NCI-H2081 (cell line): ENCODE measurements at places on chromosomes 12 and 14.

GRCh38 chr14:54572316-54572715, 5.4 kb downstream of the SAMD4A start:
- peak; percentile 28 for DNase-seq

DNA sequence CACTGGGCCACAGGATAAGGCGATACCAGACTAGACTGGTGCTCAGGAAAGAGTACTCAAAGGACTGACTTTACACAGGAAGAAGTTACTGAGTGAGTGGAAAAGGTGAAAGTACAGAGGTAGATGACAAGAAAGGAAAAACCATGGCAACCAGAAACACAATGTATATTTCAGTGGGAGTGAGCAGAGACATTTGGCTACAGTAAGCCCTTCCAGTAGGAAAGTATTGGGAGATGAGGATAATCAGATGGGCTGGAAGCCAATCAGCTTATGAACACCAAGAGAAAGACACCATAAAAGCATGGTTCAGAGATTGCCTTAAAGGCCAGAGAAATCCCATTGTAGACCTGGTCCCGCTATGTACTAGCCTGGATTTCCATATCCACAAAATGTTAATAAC, 51.6 kb downstream of the TMTC1 start:
- DNase-seq = no peak

DNA sequence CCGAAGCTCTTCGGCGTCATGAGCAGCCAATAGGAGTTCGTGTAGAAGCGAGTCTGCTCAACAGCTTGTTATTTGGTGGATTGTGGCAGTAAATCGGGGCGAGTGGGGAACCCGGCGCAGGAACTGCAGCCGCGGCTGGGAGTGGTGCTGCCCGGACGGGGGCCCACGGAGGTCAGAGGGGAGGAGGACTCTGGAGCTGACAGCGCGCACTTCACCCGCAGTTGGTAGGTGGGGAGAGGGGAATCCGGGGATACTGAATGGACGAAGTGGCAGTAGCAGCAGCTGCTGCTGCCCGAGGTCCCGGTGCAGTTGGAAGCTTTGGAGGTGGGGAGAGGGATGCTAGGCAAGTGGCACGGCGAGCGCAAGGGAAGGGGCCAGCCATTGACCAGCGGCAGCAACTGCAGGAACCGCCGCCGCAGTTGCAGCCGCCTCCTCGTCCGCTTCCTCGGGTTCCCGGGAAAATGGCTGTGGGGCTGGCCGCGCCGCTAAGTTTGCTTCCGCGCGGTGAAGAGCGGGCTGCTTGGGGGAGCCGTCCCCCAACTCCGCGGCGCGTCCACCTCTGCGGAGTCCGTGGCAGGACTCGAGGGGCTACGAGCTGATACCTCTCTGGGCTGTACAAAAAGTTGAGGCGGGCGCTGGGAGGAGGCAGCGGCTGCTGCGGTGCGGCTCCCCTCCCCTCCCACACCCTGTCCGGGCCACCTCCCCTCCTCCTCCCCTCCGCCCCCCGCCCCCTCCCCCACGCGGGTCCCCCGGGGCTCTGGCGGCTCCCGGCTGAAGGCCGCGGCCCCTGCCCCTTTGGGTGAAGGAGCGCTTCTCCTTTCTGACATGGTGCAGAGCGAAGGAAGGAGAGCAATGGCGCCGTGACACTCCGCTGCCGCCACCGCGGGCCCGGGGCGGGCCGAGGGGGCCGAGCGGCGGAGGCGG, at the start of gene ARID4A:
Gene ARID4A (plus strand): TSS at position 79 of the 924 bp plus-strand sequence. CDS start 1,300 bp downstream, outside the sequence.
- no peak for DNase-seq

DNA sequence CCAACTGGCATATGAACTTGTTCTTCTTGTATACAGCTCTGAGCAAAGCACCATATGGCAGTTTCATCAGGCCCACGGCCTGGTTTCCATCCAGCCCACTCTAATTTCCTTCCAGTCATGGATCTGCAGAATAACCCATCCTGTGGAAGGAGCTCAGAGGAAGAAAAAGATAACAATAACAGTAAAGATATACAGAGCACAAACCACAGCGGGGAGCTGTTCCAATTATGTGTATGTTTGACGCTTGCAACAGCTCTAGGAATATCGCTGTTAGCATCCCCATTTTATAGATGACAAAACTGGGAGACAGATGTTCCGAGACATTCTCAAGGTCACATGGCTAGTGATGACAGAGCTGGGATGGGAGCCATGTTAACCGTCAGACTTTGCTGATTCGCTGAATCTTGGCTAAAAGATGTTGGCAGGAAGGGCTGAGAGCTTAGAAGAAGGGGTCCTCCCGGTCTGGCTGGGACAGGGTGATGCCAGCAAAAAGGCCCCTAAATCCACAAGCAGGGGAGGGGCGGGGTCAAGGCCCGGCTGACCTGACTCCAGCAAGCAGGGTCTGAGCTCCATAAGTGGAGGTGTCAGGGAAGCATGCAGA, 34.4 kb upstream of the CIPC start:
- no peak for DNase-seq

GRCh38 chr12:83537428-83538053, 850.8 kb downstream of the TMTC2 start:
- no peak for DNase-seq

GRCh38 chr12:31832740-31833729, 104.2 kb upstream of the AMN1 start:
- no peak for DNase-seq

- no peak for DNase-seq
These were observed 13.2 kb downstream of the LALBA start for GRCh38 chr12:48556631-48557030.

DNA sequence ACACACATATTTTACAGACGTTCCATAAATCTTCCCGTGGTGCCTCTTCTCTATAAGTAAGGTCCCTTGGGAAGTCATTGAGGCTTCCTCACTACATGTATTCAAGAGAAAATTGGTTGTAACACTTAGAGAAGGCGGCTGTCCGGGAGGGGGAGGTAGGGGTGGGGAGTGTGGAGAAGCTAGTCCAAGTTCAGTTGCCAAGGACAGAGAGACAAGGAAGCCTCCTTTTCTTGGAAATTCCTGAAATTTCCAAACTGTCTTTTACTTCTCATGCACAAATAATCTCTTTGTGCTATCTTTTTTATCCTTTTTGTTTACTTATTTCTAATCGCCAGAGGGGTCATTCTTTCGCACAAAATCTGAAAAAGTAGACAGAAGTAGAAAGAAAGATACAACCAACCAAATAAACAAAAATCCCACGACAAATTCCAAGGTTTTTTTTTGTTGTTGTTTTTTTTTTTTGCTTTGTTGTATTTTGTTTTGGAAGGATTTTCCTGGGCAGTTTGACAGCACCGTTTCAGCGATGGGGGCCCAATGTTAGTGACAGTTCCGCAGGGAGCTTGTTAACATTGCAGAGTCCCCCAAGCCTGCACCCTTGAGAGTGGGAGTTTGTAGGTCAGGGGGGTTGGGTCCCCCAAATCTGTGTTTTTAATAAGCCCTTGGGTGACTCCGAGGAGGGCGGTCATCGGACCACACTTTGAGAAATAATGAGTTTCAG, 45.2 kb downstream of the MAP1LC3B2 start:
- no peak for DNase-seq

- DNase-seq = no peak
These were observed 79.3 kb upstream of the TSPAN8 start for GRCh38 chr12:71237128-71237527.

- no peak for DNase-seq
These were observed 99.6 kb downstream of the SSPN start for GRCh38 chr12:26295001-26295400.

DNA sequence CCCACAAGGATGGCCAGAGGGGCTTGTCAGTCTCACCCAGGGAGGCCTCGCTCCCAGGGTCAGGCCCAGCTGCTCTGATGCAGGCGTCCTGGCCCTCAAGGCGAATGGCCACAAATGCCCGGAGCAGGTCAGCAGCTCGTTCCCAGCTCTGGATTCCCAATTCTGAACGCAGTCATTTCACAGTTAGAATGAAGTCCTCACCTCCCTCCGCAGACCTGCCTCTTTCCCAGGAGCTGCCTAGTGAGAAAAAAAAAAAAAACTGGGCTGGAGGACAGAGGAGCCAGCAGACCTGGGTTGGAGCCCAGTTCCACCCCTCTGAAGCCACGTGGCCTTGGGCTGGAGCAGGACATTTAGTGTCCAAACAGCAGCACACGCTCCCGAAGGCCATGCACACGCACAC, 62.2 kb upstream of the DIO3 start:
- no peak for DNase-seq
